Activated gamma-delta T cell treated with anti-CD3 and anti-CD28 coated beads, Interleukin-2, amount 50 U/mL, for 16 hours (primary cell): ENCODE measurements at places on chromosomes 12 and 14.

GRCh38 chr12:102095677-102096263 is 24.1 kb downstream of the NUP37 start:
- no peak for DNase-seq

- DNase-seq, result no peak
Observed at GRCh38 chr12:18436170-18436569, 174.9 kb downstream of the PIK3C2G start.

GRCh38 chr12:3257411-3257810 is 180.2 kb downstream of the TSPAN9 start:
- no peak for DNase-seq

DNA sequence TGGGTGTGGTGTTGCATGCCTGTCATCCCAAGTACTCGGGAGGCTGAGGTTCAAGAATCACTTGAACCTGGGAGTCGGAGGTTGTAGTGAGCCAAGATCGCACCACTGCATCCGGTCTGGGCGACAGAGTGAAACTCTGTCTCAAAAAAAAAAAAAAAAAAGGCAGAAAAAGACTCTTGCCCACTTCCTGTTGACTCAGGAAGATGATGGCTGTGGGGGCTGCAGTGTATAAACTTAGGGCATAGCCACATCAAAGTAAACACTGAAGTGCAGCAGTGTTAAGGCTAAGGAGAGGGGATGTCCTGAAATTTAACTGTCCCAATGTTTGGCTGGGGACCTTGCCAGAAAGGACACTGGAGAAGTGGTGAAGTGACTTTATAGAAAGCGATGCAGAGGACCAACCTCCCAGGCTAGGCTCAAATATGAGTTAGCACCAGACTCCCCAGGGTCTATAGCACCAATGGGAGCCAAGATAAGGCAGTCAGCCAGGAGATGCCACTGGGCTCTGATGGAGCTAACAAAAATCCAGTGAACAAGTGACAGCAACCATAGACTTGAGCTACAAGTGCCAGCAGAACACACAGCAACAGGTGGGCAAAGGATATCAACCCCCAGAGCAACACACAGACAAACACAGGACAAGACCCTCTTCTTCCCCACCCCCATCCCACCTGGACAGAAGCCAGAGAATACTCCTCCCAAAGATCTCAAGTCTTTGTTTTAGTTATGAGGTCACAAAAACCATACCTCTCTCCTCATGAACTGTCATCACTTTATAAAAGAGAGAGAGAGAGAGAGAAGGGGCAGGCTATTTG is 28.0 kb downstream of the NELL2 start:
- DNase-seq, result peak; percentile 54

- DNase-seq, result peak; percentile 78
Observed at GRCh38 chr14:61456720-61457119, 135.3 kb downstream of the PRKCH start.

DNA sequence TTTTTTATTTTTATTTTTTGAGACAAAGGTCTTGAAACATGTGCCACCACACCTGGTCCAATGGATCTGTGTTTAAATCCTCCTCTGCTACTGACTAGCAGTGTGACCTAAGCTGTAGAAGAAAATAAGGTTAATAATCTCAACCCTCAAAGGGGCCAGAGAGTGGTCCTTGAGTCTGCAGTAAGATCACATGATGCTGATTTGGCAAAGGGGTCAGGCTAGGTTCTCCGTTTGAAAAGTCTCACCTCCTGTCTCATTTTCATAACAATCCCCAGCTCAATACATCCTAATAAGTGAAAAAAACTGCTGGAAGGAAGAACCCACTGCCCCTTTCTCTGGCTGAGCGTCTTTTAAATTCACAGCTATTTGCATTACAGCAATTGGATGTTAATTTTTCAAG is 8.0 kb upstream of the TEP1 start:
- DNase-seq, result no peak

DNA sequence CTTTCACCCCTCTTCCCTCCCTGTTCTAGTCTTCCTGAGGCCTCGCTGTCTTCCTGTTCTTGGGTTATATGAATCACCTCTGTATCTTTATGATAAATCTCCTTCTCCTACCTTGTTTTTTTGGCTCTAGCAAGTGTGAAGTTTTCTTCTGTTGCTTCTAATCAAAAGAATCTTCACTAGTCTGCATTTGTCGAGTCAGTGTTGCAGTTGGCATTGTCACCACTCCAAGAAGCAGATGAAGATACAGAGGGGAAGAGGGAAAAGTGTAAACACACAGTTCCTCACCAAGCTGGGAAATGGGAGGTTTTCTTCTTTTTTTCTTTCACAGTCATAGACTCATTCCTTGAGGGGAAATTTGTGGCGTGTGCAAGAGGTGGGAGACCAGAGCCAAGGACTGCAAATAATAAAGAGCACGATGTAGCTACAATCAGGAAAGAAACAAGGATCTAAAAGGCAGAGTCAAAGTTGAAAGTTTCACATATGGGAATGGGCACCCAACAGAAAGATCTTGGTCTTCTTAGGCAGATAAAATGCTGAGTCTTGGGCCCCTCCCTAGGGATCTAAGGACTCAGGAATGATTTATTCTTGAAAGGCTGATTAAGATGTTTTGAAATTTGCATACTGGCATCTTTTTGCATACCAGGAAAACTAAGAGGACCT is 22.2 kb upstream of the PRICKLE1 start:
- no peak for DNase-seq

GRCh38 chr14:102532204-102532658 is 22.7 kb upstream of the ANKRD9 start:
- no peak for DNase-seq

- no peak for DNase-seq
Observed at GRCh38 chr12:53378724-53379388, 1.1 kb upstream of the SP1 start.

- DNase-seq, result no peak
Observed at GRCh38 chr12:57755454-57756372, 810 bp downstream of the MARCHF9 start.

GRCh38 chr14:57029620-57030253 is 219.5 kb upstream of the OTX2 start:
- DNase-seq, result no peak

DNA sequence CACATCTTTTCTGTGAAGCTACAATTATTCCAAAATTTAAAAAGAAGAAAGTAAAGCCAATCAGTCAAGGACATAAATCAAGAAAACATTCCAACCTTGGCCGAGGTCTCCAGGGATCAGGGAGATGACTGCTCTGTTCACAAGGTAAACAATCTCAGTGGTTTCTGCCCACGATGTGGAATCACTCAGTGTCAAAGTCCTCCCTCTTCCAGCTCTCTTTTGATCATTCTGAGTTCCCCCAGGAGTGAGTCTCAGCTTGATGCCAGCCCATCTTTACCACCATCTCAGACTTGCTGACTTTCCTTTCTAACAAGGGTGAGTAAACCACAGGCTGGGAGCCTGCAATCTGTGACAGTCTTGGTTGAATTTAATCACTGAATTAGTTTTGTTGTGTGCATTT is 4.8 kb upstream of the SERPINA9 start:
- no peak for DNase-seq

GRCh38 chr14:59028476-59029202 is 159.8 kb upstream of the DAAM1 start:
- no peak for DNase-seq

GRCh38 chr12:84357314-84357713 is 555.3 kb downstream of the SLC6A15 start:
- DNase-seq, result no peak

GRCh38 chr12:85277191-85277590 is 2.8 kb upstream of the ALX1 start:
- DNase-seq, result no peak

DNA sequence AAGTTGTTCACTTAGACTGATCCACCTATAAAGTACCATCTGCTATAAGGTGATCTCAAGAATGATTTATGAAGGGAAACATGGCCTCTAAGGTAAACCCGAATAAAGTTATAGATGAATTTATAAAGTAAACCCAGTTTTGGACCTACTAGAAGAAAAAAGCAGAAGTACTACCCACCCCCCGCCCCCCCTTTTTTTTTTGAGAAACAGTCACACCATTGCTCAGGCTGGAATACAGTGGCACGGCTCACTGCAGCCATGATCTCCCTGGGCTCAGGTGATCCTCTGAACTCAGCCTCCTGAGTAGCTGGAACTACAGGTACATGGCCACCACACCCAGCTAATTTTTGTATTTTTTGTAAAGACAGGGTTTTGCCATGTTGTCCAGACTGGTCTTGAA is 3.9 kb downstream of the ENTPD5 start:
- no peak for DNase-seq

- no peak for DNase-seq
Observed at GRCh38 chr12:47554046-47554653, 151.7 kb downstream of the RPAP3 start.

GRCh38 chr12:116455540-116456329 is 103.4 kb upstream of the MAP1LC3B2 start:
- DNase-seq, result no peak

- peak; percentile 32 for DNase-seq
Observed at GRCh38 chr12:69052613-69053408, 119.8 kb upstream of the CPM start.

GRCh38 chr12:27163048-27163715 is 80.8 kb upstream of the C12orf71 start:
- DNase-seq, result no peak

DNA sequence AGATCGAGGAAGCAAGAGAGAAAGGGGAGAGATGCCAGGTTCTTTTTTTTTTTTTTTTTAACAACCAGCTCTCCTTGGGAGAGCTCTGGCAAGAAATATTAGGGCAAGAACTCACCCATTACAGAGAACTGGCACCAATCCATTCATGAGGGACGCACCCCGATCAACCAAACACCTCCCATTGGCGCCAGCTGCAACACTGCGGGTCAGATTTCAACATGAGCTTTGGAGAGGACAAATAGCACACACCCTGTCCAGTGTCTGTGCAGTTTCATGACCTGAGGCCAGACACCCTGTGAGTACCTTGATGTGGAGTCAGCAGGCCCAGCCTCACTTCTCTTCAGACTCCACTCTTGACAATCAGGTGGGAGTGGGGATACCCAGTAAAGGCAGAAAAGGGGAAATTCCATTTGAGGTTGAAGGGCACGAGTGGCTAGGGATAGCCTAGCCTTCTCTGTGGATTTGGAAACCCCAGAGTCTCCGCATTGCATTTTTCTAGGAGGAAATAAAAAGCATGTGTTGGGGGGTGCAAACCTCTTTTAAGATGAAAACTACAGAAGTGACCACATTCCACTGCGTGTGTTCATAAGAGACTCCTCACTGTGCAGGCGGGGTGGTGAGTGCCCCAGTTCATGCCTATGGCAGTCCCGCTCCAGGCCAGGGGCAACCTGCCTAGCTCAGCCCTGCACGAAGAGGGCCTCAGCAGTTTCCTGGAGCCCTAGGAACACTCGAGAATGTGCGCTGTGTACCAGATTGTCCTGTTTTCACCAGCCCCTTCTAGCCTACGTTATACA is 42.4 kb upstream of the GPATCH2L start:
- DNase-seq, result no peak

DNA sequence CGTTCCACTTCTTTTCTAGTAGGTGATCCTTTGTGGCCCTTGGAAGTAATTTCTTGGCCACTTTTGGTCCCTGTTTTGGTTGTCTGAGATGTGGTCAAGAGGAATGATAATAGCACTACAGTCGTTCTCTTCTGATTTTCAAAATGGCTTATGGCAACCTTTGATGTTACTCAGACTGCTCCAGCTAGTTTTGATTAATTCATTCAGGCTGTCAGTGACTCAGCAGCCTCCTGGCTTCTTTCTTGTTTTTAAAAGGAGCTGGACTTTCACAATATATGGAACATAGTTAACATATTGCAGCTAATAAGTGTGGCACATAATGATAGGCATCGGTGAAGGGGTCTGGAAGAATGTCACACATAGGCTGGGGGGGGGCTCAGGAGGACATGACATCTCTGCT is 47.3 kb downstream of the WDR20 start:
- DNase-seq, result no peak

GRCh38 chr14:99040711-99041110 is 231.3 kb downstream of the BCL11B start:
- no peak for DNase-seq

- DNase-seq, result peak; percentile 79
Observed at GRCh38 chr14:49852301-49853157, at the start of gene NEMF. NEMF (minus strand) TSS chr14:49852788; CDS start chr14:49852753, 35 bp downstream.

DNA sequence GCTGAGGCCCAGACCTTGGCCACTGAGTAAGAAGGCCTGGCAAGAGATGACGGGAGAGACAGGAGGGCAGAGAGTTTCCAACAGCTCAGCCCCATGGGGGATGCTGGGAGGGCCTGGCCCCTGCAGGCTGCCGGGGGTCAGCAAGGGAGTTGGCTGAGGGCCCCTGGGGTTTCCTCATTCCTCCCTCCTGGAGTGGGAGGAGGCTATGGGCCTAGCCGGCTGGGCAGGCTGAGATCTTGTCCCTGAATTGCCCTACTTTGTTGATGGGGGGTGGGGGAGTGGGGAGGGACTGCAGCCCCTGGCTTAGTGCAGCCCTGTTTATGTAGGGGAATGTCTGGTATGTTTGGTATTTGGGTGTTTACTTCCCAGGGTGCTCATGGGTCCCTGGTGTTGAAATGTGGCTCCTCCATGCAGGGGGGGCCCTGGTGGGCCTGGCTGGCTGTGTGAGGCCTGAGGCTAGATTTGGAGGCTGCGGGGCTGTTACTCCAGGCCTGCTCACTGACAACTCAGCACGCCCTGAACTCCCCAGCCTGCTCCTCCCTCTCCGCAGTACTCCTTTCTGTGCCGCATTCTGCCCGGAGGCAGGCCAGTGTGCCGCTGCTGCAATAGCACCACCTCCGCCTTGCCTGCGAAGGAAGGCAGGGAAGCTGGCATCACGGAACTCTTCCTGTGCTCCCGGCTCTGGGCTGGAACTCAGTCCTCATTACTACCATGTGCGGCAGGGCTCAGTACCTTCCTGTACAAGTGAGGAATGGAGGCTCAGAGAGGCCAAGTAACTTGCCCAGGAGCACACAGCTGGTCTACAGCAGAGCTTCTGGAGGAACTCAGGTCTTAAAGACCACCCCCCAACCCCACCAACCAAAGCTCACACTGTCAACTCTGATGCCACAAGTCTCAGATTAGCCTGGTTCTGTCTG is 25.3 kb downstream of the JDP2 start:
- DNase-seq, result no peak

- no peak for DNase-seq
Observed at GRCh38 chr12:105253866-105254513, 18.0 kb upstream of the APPL2 start.

- DNase-seq, result no peak
Observed at GRCh38 chr14:54462048-54462447, 20.9 kb upstream of the CNIH1 start.

- no peak for DNase-seq
Observed at GRCh38 chr14:51607711-51608110, 44.0 kb upstream of the FRMD6 start.

GRCh38 chr14:100034961-100035500 is 30.2 kb upstream of the EVL start:
- DNase-seq, result no peak

DNA sequence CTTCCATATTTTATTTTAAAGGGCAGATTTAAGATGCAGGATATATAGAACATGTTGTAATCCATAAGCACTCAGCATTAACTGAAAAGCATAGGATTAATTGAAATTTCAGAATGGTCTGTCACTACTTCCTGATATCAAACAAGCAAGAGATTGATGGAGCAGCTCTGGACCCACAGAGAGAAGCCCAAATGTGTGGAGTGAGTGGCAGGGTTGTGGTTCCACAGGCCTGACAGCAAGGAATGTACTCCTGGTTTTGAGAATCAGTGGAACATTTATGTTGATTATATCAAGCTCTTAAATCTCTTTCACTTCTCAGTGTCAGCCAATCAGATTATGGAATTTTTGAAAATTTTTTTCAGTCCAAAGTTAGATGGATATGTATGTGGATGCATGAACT is 267.6 kb upstream of the PRICKLE1 start:
- DNase-seq, result no peak

- no peak for DNase-seq
Observed at GRCh38 chr12:34166427-34167060, 144.2 kb downstream of the ALG10 start.

GRCh38 chr14:77035267-77035666 is 6.8 kb upstream of the IRF2BPL start:
- DNase-seq, result no peak
